Osteoblast (primary cell): ENCODE measurements at places on chromosomes 1 and 21. TPM values are rescaled to one million over a fixed set of nuclear protein-coding genes. Genes with fewer than 3 reads are reported as not detected.

The SPRR1A gene
- not detected in 2 replicates for total RNA-seq

The CRP gene
- not detected in 2 replicates for total RNA-seq

The HCRTR1 gene
- not detected in 2 replicates for total RNA-seq

The SLAMF8 gene
- total RNA-seq = under 0.01 and 0.36 TPM in 2 replicates
